NCI-H1417 treated with DMSO at 0.1 percent for 48 hours (cell line): ENCODE measurements at places on chromosomes 7 and 10.
A peak's percentile ranks its signal among the peaks of the same experiment; 100 is the strongest.

DNA sequence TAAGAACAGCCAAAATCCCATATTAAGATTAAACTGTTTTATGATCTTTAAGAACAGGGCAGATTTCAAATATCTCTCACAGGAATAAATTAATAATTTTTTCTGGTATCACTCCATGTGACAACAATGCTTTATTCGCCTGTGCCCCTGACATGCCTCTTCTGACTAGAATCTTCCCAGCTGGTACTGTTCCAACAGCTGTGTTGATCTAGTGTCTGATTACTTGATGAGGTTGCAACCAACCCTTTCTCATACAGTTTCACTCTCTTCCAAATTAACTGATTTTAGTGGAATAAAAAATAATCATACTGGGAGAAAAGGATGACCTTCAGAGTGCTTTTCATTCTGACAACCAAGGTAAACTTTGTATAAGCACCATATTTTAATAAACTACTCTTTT, 151.9 kb downstream of the CHRM2 start:
- no peak for DNase-seq

- no peak for DNase-seq
Observed at GRCh38 chr10:86846088-86846487, 89.7 kb downstream of the BMPR1A start.

GRCh38 chr7:22931011-22931410, 82.9 kb downstream of the HYCC1 start:
- DNase-seq: no peak

DNA sequence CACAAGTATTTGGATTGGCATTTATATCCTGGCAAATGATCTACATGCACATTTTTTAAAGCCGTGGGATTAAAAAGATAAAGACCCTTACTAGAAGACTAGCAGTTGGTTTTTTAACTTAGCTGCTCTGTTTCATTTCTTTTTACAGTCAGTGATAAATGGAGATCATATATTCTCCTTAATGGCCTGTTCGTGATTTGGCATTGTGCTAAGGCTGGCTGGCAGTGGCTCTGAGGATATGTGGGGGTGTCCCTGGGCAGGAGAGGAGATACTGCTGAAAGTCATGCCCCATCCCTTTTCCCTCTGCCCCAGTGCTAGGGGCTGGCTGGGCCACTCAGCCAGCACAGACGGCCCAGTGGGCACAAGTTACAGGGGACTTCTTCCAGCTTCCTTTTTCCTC, 341.7 kb downstream of the PRPF18 start:
- no peak for DNase-seq

DNA sequence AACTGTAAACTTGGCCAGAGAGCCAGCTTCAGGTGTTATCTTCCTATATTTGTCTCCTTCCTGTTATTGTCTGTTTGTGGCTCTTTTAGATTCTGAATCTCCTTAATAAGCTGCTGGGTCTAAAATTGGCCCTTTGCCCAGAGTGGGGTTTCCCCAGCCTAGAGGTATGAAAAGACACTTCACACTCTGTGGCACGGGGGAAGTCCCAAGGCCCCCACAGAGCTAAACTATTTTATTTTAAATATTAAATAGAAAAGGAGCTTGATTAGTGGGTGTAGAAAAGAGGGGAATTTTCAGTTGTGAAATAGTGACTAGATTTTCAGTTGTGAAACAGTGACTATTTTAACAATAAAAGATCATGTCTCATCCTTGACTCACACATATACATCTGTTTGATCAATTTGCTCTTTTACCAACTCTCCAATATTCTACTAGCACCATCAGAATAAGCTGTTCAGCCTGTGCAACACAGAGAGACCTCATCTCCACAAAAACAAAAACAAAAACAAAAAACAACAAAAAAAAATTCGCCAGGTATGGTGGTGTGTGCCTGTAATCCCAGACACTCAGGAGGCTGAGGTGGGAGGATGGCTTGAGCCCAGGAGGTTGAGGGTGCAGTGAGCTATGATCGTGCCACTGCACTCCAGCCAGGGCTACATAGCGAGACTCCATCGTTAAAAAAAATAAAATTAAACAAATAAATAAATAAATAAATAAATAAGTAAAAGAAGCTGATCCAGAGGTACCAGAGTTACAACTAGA, 24.9 kb upstream of the ADO start:
- DNase-seq: no peak

- no peak for DNase-seq
Observed at GRCh38 chr10:95319239-95319638, 28.4 kb upstream of the PDLIM1 start.

- DNase-seq: no peak
Observed at GRCh38 chr10:61992059-61992460, 90.6 kb downstream of the ARID5B start.

GRCh38 chr7:132614428-132615318, 38.4 kb upstream of the PLXNA4 start:
- peak; percentile 0 for DNase-seq

GRCh38 chr10:13120786-13121499, 21.0 kb downstream of the OPTN start:
- DNase-seq: no peak

GRCh38 chr7:12583176-12583575, 12.7 kb downstream of the SCIN start:
- no peak for DNase-seq

DNA sequence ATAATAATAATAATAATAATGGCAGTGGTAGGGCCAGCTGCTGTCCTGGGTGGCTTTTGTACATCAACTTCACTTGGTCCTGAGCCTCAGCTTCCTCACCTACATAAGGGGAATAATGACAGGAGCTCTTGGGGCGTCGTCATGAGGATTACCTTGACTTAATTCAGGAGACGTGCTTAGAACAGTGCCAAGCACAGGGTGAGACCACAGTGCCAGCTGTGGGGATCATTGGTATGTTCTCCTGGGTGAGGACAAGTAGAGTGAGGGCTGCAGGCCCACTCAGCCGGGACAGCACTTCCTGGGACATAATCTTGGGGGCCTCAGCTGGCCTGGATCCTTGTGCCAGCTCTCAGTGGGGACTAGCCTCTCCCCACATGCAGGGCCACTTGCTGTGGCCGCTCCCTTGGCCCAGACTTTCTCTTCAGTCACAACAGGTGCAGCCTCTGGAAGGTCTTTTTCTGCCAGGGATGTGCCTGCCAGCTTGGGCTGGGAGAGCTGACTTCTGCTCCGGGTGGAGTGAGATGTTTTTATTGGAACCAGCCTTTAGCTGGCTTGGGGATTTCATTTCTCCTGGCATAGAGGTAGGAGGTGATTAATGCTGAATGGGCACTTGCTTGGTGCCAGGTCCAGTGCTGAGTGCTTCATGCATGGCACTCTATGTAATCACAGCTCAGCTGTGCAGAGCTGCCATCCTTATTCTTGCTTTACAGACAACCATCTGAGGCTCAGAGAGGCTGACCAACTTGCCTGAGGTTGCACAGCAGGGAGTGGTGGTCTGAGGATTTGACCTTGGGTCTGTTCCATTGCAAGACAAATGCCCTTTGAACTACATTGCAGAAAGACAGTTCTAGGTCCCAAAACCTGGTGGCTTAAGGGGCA, 45.3 kb downstream of the TSPAN15 start:
- no peak for DNase-seq

GRCh38 chr10:124196659-124197058, 103.3 kb upstream of the CHST15 start:
- no peak for DNase-seq

DNA sequence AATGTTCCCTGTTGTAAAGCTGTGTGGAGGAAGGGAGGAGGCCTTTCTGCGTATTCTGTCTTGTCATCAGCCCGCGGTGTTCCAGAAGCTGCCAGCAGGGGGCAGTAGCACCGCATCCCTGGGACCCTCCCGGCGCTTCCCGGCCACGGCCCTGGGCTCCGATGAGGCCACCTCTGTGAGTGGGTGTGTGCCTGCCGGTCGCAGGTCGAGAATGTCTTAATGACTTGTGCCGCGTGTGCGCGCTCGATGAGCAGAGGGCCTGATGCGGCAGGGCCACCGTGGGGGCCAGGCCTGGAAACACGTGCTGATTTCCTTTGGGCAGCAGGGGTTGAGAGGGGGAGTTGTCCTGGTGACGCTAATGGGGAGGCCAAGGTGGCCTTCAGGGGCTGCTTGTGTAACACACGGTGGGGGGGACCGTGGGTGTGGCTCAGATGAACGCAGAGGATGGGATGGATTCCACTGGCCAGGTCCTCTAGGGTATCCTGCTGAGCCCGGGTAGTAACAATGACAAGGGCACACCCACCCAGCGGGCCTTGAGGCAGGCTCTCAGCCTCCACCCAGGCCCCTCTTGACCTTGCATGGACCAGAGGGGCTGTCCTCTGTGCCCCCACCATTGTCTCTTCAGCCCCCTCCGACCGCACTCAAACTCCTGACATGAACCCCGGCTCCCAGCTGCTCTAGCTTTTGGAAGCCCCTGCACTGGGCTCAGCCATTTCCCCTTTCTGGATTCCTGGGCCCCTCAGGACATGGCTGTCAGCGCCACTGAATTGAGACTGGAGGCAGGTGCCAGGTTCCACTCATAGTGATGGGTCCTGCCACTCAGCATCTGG, 135.9 kb upstream of the PODXL start:
- no peak for DNase-seq

GRCh38 chr7:69399401-69399800, 198.9 kb upstream of the AUTS2 start:
- DNase-seq: no peak
